Stimulated activated CD4-positive, alpha-beta T cell treated with anti-CD3 and anti-CD28 coated beads, TNF-alpha, amount 100 ng/mL, for 48 hours (primary cell): ENCODE measurements at places on chromosomes 4 and X.

- DNase-seq, result no peak
Measured at GRCh38 chr4:156329779-156330178, 376.1 kb upstream of the CTSO start.

GRCh38 chr4:105208561-105208960, 61.9 kb downstream of the TET2 start:
- no peak for DNase-seq

GRCh38 chr4:68361146-68361589, 11.3 kb upstream of the YTHDC1 start:
- no peak for DNase-seq

GRCh38 chrX:81120258-81120935, 81.3 kb downstream of the HMGN5 start:
- DNase-seq, result no peak

DNA sequence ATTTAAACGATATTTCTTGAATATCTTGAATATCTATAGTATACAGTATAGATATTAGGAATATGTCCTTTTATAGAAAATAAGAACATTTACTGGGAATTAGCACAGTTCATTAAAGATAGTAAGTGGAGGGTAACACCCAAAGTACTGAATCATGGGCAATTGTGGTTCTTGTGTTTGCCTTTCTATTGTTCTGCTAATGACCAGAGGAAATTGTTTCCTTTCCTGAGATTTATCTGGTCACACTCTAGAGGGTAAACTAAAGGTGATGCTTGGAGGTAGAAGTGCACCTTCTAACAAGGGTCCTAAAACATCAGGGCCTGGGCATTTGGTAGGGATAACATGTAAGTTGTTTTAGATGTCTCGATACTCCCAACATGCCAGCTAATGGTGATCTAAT, 241.3 kb upstream of the SFRP2 start:
- no peak for DNase-seq

- DNase-seq, result no peak
Measured at GRCh38 chr4:86160426-86160825, 199.4 kb downstream of the MAPK10 start.

DNA sequence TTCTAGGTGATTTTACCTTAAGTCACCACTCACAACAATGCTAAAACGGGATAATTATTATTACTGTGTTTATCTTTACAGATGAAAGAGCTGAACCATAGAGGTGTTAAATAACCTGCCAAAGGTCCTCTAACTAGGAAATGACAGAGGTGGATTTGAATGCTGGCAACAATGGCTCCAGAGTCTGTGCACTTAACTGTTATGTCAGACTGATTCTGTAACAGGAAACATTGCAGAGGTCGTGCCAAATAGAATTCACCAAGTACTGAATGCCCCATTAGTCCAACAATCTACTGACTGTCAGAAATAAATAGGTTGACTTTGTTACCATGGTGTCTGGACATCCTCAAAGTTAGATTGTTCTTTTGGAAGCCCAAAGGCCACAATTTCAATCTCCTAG, 20.9 kb upstream of the USP27X start:
- DNase-seq, result no peak

DNA sequence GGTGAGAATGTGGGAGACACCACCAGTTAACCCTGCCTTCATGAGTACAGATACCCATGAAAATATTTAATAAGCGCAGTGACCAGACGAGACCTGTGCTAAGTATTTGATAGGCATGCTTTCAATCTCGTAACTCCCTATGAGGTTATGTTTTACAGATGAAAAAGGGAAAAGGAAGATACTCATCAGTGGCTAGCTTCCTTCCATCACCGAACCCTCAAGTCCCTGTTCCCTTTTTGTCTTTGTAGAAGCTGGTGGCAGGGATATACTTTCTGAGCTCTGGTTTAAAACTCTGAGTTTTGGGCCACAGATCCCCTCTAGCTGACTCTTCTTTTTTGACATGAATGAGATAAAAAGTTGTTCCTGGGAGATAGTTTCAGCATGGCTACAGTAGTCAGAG, 26.3 kb downstream of the AFF1 start:
- DNase-seq, result no peak
